ENCODE measurements at places on chromosomes 1 and 21. TPM values are rescaled to one million over a fixed set of nuclear protein-coding genes. Genes with fewer than 3 reads are reported as not detected.

The JAK1 gene
- 66.9 TPM for total RNA-seq

The FCRLA gene
- total RNA-seq = 0.15 TPM

The LY9 gene
- total RNA-seq = not detected

The TACSTD2 gene
- total RNA-seq = 0.45 TPM

The SLC35F3 gene
- total RNA-seq = not detected

The NBPF4 gene
- not detected for total RNA-seq

The LIN28A gene
- not detected for total RNA-seq

The PRKAA2 gene
- 1.2 TPM for total RNA-seq

The SAMD13 gene
- total RNA-seq = 2.5 TPM

The KCNJ9 gene
- total RNA-seq = not detected

The SLFNL1 gene
- total RNA-seq = under 0.01 TPM

The VN1R5 gene
- total RNA-seq = not detected

The CD34 gene
- not detected for total RNA-seq

The CNR2 gene
- total RNA-seq = not detected

Measured in bronchus fibroblast of lung (primary cell).